ENCODE measurements at places on chromosomes 3 and 15. TPM values are rescaled to one million over a fixed set of nuclear protein-coding genes. Genes with fewer than 3 reads are reported as not detected.

The PROS1 gene
- 25.6 TPM for total RNA-seq

The SNX1 gene
- 95.0 TPM for total RNA-seq

The THBS1 gene
- total RNA-seq: 2,311 TPM

The CPB1 gene
- total RNA-seq: not detected

The LNP1 gene
- 2.2 TPM for total RNA-seq

The GOLGA8J gene
- not detected for total RNA-seq

The TF gene
- total RNA-seq: 3.8 TPM

The PLA2G4D gene
- not detected for total RNA-seq

Measured in chondrocyte (in vitro differentiated cells).